Cardiac muscle cell (in vitro differentiated cells and primary cell): ENCODE measurements at places on chromosomes 4 and X.

GRCh38 chrX:45351478-45351877 is 150.8 kb upstream of the DIPK2B start:
- DNase-seq, result no peak

DNA sequence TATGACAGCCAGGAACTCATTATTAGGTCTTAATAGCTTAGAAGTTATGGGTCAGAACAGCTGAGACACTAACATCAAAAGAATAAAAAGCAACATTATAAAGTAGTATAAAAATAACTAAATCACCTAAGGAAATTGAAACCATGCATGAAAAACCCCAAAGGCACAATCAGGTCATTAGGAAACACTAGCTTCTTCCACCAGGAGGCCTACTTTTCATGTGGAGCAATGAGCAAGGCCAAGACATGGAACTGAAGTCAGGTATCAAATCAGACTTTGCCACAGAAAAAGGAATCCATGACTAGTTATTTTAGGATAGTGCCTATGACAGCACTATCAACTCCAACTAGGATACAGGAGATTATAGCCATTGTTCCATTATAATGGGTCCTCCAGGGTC is 7.9 kb downstream of the HUWE1 start:
- DNase-seq, result no peak

- peak; percentile 96 for DNase-seq
These were observed 32.7 kb downstream of the TBC1D14 start for GRCh38 chr4:6942238-6942800.

GRCh38 chr4:122450847-122451246 is 5.7 kb downstream of the IL2 start:
- peak; percentile 13 for DNase-seq

DNA sequence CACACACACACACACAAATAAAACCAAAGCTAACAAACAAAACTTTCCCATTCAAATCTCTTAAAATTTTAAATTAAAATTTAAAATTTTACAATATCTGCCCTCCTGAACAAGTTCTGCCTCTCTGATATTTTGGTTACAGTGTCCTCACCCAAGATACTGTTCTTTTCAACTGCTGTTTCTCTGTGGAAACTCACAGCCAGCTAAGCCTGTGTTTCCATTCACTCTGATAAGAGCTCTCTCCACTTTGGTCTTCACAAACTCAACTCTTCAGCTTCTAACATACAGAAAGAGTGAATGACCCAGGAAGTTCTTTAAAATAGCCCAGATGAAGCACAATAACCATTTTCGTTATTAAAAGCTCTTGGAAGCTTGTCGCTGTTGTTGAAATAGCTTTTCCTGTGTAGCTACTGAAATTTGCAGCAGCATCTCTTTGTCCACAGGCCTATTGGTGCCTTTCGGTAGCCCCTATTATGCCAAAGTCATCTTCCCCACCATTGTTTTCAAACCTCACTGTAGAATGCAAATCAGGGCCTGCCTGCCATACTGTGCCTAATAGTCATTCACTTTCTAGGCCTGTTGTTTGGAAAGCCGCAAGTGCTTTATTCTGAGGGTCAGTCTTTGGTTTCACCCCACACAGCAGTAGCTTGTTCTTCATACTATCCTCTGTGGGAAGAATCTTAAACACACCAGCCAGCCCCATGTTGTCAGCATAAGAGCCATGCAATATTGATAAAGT is 19.4 kb downstream of the INPP4B start:
- DNase-seq, result no peak

DNA sequence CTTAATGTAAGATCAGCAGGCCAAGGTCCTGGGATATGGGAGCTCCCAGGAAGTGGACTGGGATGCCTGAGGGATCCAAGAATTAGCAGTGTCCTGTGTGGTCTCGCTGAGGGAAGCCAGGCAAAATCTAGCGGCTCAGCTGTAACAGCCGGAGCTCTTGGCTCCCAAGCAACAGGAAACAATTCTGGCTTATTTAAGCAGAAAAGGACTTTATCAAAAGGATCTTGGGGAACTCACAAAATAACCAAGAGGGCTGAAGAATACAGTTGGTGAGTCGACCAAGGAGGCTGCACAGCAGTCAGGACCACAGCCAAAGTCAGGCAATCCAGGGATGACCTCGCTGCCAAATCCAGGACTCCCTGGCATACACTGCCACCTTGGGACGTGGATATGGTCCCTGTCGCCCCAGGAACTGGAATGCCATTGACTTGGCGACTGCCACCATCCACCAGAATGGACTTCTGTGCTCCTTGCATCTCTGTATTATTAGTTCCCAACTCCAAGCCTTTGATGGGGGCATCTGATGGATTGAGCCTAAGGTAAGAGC is 165.3 kb upstream of the BCOR start:
- peak; percentile 54 for DNase-seq

DNA sequence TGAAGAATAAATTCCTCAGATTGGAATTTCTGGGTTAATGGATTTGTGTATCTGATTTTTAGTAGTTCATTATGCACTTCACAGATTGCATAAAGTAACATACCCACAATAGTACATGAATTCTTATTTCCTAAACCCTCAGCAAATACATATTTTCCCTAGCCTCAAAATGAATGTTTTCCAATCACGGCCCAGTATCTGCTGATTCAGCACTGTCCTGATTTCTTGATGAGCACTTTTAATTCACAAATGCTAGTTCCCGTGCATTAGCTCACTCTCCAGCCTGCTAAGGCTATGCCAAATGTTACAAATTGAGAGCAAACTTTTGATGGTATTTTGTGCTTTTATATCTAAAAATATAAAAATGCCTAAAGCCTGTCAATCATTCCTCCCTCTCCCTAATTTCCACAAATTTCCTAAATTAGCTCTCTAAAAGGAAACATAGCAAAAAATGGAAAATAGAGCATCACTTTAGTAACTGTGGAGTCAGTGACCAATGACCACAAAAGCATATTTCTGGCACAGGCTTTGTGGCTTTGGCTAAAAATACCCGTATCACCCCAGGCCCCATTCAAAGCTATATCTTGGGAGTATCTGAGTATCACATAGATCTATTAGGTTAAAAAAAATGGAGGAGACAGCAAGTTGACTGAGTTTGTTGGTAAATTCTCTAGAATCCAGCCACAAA is 75.5 kb downstream of the NAF1 start:
- DNase-seq, result no peak

DNA sequence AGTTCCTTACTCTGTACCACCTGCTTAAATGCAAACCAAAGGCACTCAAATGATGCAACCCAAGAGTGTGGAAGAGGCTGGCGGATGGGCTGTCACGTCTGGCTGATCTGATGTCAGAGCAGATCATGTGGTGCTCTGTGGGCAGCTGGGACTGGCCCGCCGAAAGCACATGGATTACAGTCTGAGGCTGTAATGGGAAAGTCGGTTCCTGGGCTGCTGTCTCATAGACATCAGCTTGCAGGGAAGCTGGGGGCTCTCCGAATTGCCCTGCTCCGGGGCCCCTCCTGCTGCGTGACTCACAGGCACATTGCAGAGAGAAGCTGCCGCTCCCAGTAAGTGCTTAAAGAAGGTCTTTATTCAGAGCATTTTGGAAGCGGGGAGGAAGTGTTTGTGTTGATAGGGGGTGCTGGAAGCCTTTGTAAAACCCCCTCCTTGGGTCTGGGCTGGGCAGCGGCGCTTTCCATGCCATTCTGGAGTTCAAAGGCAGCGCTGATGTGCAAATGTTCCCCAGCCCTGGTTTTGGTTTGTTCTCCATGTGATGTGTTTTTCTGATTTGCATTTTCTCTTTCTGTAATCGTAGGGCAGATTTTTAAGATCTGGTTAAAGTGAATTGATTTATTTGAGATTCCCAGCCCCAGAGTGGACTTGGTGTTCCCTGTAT is 181.1 kb downstream of the LARP7 start:
- DNase-seq, result peak; percentile 86

DNA sequence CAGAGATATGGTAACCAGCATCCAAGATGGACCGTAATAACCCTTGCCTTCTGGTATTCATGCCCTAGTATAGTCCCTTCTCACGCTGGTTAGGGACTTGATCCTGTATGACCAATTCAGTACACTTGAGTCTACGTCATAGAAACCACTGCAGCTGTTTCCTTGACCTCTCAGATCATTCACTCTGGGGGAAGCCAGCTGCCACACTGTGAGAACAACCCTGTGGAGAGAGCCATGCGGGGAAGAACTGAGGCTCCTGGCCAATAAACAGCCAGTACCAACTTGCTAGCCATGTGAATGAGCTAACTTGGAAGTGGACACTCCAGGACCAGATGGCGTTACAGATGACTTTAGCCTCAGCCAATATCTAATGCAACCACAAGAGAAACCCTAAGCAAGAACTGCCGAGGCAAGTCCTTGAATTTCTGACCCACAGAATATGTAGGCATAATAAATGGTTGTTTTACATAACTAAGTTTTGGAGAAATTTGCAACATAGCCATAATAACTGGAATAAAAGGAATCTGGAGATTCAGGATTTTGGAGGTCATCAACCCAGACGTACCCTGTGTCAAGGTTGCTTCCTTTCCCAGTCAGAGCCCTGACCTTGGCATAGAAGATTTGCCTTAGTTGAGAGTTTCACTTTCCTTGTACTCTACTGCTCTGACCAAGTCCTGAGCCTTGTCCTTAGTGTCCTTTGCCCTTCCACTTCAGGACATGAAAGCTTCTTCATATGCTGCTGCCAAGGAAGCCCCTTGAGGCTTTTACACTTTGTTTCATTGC is 87.3 kb upstream of the ZNF81 start:
- no peak for DNase-seq

DNA sequence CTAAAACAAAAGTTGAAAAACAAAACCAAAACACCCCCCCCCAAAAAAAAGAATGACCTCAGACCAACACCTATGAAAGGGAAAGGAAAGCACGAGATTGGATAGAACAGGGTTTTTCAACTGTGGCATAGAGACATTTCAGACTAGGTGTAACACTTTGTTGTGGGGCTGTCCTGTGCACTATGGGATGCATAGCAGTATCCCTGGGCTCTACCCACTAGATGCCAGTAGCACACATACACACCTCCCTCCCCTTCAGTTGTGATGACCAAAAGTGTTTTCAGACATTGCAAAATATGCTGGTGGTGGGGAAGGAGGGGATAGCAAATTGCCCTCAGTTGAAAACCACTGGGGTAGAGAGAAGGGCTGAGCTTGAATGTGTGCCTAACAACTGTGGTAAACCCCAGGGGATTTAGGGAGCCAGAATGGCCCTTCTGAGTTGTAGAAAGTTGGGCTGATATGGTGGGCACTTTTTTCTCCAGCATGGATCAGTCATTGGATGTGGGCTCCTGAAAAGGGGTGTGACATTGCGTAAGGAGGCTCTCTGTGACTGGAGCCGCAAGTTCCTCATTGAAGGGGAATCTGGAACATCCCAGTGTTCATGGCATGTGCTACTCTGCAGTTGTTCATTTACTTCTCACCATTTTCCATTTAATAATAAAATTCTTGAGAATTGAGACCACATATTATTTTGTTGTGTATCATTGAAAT is 8.8 kb upstream of the GEMIN8 start:
- no peak for DNase-seq

GRCh38 chr4:113404841-113405240 is 355.4 kb downstream of the ANK2 start:
- DNase-seq, result no peak

DNA sequence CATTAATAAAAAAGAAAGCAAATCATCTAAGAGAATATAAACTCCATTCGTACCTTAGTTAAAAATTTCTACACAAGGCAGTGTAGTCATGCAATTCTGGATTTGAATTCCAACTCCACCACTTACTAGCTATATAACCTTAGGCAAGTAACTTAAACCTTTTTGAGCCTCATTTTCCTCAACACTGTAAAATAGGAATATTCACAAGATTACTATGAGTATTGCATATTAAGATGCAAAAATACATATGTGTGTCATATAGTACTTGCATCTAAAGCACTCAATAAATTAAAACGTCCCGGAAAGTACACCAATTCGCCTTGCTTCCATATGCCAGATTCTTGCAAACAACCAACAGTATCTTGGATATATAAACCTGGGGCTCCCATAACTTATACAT is 42.0 kb downstream of the HNRNPD start:
- no peak for DNase-seq

- no peak for DNase-seq
These were observed 466.9 kb downstream of the MID1IP1 start for GRCh38 chrX:39268207-39268606.

GRCh38 chrX:13857804-13858203 is 40.9 kb upstream of the GPM6B start:
- DNase-seq, result no peak

DNA sequence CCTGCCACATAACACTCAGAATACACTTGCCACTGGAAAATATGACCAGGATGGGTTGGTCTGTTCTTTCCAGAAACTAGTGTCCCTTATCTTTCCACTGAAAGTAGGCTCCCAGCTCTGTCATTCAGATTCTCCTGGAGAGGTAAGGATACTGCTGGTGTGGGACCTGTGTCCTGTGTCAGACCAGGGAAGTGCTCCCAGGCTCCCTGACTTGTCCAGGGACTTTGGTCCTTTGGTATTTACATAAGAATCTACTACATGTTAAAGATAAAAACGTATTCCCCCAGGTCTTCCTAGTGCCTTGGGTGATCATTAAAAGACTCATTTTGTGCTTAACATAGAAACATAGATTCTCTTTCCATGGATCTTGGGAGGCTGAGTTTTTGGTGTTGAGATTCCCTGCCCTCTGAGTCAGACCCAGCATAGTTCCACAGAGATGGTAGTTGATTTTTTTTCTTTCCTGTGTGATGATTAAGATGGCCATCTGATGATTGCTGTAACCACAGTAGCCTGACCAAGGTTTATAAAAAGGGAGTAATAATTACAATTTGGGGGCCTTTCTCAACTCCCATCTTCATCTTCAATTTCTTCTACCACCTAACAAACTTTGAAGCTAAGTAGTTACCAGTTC is 159.8 kb upstream of the JADE1 start:
- no peak for DNase-seq

GRCh38 chr4:94931626-94932025 is 173.9 kb downstream of the BMPR1B start:
- DNase-seq, result no peak

DNA sequence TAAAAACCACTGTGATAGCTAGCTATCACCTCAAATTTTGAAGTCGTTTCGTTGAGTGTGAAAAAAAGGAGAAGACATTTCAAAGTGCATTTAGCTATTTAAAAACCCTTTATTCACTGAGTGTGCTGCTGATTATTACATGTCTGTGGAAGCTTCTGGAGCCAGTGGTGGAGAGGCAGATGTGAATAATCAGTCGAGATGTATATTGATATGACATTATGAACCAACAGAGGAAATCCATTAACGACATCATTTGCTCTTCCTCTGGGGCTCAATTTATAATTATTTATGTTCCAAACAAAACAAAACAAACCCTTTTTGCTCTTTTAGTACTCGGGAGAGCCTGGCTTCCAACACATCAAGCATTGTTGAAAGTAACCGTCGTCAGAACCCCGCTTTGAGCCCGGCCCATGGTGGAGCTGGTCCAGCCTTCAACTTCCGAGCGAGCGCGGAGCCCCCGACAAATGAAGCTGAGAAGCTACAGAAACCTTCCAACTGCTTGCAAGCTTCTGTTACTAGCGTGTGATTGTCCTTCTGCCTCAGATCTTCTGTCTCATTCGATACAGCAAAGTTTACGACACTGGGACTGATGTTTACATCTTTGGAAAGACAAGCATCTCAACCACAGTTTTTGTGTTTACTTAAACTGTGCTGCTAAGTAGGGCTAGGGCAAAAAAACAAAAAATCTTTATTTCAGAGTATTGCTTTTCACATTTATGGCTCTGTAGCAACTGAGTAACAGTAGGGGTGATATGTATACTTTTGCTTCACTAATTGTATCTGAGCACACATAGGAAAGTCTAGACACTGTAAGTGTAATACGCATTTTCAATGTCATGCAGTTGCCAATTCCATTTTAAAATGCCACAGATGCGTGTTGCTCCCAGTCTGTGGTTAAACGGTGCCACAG is 111.9 kb downstream of the STOX2 start:
- DNase-seq, result no peak

GRCh38 chr4:138252551-138252950 is 10.4 kb upstream of the SLC7A11 start:
- DNase-seq, result no peak
